ENCODE measurements at places on chromosomes 7 and 10.

GRCh38 chr7:41503438-41503837 is 199.5 kb downstream of the INHBA start:
- no peak for DNase-seq

- no peak for DNase-seq
Observed at GRCh38 chr10:131650771-131651673, 249.8 kb upstream of the PPP2R2D start.

DNA sequence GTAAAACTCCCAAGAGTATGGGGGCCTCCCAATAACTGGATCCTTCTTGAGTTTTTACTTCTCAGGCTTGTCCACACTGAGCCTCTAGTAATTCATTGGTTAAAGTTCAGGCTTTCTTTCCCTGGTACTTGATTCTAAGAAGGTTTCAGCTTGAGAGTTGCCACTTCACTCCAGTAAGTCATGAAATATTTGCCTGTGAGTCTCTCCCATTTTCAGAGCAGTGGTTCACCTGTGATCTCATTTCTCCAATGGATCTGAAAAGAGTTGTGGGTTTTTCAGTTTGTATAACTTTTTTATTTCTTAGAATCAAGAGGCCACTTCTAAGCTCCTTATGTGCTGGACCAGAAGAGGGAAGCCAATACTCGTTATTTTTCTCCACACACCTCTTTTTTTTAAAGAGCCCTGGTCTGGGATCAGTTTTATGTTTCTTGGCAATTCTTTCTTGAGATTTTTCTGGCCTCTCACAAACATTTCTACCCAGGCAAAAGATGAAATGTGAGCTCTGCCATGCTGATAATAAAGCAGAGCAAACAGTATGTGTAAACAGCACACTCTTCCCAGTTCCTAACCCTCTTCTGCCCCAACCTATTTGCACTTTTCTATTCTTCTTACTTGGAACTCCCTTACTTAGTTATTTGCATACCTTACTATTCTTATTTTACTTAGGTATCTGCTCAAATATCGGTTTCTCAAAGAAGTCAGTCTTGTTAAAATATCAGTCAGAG is 983.4 kb downstream of the CCSER2 start:
- DNase-seq, result no peak

DNA sequence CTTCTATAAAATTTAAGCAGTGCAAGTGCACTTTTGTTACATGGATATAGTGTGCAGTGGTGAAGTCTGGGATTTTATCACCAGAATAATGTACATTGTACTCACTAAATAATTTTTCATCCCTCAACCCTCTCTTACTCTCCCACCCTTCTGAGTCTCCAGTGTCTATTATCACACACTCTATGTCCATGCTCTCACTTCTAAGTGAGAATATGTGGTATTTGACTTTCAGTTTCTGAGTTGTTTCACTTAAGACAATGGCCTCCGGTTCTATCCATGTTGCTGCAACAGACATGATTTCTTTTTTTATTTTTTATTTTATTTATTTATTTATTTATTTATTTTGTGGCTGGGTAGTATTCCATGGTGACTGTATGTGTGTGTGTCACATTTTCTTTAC is 855.9 kb upstream of the PHF14 start:
- no peak for DNase-seq

GRCh38 chr10:14296065-14296709 is 34.5 kb downstream of the FRMD4A start:
- DNase-seq, result no peak

DNA sequence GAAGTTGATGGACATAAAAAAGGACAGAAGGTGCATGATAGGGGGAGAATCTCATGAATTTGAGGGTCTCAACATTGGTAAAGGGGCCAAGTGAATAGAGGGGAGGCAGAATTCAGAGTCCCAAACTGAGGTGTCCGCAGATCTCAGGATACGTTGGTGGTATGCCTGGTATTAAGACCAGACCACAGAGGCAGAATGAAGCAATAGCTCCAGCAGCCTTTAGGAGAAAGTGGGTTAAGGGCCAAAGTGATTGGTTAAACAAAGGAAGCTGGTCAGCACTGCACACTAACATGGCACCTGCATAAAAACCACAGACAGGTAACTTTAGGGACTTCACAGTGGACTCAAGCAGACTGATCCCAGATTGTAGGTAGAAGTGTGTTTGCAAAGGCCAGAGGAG is 37.5 kb downstream of the MEST start:
- no peak for DNase-seq

DNA sequence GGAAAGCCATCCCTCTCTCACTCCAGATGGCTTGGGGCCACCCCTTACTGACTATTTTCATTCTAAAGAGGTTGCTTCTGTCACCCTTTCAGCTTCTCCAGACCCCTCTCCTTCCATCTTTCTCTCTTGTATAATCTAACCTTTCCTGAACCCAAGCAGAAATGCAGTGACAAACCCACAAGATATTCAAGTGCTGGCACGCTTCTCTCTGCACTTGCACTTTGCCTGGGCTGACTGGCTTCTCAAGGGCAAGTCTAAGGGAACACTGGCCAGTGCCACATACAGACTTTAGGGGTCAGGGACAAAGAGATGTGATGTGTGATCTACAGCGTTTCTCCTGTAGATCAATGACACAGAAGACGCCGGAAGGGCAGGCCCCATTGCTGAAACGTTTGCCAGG is 150.4 kb upstream of the LANCL2 start:
- no peak for DNase-seq

GRCh38 chr7:25694699-25695098 is 457.3 kb upstream of the NFE2L3 start:
- no peak for DNase-seq

DNA sequence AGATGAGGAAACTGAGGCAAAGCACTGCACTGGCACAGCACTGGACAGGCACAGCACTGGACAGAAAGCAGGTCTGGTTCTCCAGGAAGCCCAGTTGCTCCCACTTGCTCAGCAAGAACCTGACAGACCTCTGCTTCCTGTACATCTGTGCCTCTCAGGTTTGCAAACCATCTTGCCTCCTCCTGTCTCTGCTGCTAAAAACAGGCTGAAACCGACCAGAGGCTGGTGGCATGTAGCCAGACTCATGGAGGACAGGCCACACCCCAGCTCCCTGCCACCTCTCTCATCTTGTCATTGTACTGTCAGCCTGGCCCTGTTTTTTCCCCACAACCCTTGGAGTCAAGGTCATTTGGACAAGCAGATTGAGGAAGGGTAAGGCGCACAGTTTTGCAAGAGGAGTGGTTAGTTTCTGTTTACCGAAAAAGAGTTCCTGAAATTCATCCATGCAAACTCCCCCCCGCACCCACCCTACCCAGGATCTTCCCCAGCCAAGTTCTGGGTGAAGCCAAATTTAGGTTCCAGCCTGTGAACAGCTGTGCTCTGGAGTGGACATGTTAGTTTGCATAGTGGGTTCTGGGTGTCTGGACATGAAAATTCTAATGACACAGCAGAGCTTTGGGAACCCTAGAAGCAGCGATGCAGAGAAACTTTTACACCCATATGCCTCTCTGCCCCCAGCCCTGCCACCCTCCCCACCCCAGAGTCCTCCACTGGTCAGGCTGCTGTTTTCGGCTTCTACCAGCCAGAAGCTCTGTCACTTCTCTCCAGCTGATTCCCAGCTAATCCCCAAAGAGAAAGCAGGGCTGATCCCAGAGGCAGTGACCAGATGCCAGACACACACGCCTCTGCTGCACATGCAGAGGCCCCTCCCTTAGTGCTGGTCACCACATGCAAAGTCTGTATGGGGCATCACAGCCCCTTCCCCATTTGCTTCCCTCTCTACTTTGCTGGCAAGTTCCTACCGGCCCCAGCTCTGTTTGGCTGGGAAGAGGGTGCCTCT is 8.5 kb upstream of the C10orf105 start:
- DNase-seq, result no peak

- no peak for DNase-seq
Observed at GRCh38 chr10:69337296-69338132, 59.2 kb downstream of the HK1 start.

DNA sequence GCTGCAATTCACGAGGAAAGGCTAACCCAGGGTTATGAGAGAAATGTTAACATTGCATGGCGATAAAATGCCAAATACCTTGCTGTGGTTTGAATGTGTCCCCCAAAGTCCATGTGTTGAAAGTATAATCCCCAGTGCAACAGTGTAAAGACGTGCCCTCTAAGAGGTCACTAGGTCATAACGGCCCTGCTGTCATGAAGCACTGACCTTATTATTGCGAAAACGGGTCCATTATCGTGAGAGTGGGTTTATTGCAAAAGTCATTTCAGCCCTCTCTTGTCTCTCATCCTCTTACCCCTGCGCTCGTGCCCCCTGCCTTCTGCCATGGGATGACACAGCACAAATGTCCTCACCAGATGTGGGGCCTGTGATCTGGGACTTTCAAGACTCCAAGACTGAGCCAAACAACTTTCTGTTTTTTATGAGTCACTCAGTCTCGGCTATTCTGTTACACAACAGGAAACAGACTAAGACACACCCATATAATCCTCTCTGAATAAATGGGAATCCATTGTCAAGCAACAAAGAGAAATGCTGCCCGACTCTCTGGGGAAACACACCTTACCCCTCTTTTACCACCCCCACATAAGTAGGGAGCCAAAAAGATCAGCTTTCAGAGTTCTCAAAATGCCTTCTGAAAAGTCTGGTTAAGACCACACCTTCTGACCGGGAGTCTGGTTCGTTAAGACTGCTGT is 73.1 kb upstream of the UCN3 start:
- no peak for DNase-seq

DNA sequence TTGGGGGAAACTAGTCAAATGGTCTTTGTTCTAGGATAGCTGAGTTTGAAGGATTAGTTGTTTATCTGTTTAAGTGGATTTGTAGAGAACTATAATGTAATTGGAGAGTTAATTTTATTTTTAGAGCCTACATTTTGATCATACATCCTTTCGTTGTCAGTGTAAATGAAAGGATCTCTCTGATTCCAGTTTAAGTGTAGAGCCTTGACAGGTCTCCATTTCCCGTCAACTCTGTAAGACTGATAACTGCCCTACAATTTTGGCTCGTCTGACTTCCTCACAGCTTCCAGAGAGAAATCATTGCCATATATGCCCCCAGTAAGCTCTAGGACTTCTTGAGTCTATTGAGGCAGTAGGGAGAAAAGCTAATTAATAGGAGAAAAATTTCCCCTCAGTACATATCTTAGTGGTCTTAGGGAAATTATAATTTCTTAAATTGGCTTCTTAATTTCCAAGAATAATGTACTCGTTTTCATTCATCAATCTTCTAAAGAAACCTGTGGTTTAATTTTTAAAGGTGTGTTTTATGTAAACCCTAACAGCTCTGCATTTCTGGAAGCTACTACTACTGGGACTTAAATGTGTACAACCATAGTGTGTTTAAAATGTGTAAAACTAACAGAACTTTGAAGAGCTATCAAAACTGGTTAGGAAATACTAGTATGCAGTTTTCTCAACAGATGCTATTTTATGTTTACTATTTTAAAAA is 3.8 kb downstream of the KMT2E start:
- no peak for DNase-seq

Measured in stimulated activated CD8-positive, alpha-beta memory T cell treated with anti-CD3 and anti-CD28 coated beads, Interleukin-7, amount 100 ng/mL, for 24 hours (primary cell).